ENCODE measurements at places on chromosomes 6 and 20.

GRCh38 chr6:17666646-17667045 lies 40.1 kb downstream of the NUP153 start:
- DNase-seq: no peak

DNA sequence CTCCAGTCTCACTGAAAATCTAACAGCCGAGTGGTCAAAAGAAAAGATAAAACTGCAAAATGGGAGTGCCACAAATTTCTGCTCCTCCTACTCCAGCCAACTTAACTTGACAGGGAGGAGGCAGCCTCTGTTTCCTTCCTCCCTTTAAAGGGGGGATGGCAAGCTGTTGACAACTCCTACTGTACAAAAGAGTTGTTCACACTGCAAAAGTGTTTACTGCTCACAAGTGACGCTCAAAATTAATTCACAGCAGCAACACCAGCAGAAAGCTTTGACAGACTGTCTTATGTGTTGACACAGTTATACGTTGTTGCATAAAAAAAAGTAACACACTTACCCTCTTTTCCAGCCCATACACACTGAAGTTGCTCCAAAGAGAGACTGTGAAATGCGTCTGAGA lies 169.8 kb downstream of the BACH2 start:
- DNase-seq: no peak

GRCh38 chr6:93962566-93962965 lies 543.2 kb upstream of the EPHA7 start:
- no peak for DNase-seq

DNA sequence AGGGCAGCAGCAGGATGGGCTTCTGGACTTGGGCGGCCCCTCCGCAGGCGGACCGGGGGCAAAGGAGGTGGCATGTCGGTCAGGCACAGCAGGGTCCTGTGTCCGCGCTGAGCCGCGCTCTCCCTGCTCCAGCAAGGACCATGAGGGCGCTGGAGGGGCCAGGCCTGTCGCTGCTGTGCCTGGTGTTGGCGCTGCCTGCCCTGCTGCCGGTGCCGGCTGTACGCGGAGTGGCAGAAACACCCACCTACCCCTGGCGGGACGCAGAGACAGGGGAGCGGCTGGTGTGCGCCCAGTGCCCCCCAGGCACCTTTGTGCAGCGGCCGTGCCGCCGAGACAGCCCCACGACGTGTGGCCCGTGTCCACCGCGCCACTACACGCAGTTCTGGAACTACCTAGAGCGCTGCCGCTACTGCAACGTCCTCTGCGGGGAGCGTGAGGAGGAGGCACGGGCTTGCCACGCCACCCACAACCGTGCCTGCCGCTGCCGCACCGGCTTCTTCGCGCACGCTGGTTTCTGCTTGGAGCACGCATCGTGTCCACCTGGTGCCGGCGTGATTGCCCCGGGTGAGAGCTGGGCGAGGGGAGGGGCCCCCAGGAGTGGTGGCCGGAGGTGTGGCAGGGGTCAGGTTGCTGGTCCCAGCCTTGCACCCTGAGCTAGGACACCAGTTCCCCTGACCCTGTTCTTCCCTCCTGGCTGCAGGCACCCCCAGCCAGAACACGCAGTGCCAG lies at the start of gene TNFRSF6B:
Gene TNFRSF6B (plus strand): TSS at position 25 of the 729 bp plus-strand sequence. CDS start 116 bp downstream, at position 141.
- no peak for DNase-seq

GRCh38 chr6:122385857-122386612 lies 13.4 kb upstream of the HSF2 start:
- DNase-seq: no peak

- DNase-seq: no peak
These were observed 70.2 kb downstream of the RCAN2 start for GRCh38 chr6:46420921-46421638.

DNA sequence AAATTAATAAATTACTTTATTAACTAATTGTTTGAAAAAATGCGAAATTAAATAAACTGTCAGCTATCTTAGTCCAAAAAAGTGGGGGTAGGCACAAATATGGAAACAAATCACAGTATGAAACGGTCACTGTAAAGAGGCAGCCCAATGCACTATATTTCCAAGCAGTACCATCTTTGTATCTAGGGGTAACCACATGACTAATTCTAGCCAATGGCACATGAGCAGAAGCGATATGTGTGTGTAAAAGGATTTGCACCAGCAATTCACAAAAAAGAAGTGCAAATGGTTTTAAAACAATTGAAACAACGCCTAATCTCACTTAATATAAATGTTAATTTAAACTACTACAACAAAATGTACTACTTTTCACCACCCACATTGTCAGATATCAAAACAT lies 164.9 kb upstream of the PRND start:
- DNase-seq: no peak

- DNase-seq: no peak
These were observed 2.8 kb upstream of the FANCE start for GRCh38 chr6:35449287-35449881.

GRCh38 chr6:4910037-4910760 lies 93.6 kb downstream of the RPP40 start:
- DNase-seq: no peak

DNA sequence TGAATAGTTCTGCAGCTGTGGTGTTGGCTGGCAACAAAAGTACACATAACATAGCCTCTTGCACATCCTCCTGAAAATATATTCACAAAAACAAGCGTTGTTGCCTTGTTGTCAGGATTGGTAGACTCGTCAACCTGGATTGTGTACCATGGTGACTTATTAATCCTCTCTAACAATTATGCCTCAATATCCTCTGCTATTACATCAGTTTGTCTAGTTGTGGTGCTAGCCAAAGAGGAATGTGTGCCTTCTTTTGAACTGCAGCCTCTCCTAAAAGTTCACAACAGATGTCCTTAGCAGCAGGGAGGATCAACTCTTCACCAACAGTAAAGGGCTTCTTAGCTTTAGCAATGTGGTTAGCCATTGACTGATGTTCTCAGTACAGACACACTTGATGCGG lies 3.6 kb upstream of the SF3B5 start:
- DNase-seq: no peak

All from GOT3 (cell line).